ENCODE measurements at places on chromosomes 7 and 10. TPM values are rescaled to one million over a fixed set of nuclear protein-coding genes. Genes with fewer than 3 reads are reported as not detected.

- DNase-seq, result peak; percentile 4
- no peaks in the 10 kb centered on the region for H3K4me1 ChIP-seq
- H3K27me3 ChIP-seq, result no peaks in the 10 kb centered on the region
Measured at GRCh38 chr7:30789334-30789711, 18.1 kb downstream of the MINDY4 start.

NRF1 gene
- total RNA-seq, result 6.7 TPM

RBP4 gene
- 19.3 TPM for total RNA-seq

TRIL gene
- not detected for total RNA-seq

- peak overlapping the region; percentile 68 for H3K27ac ChIP-seq
- H3K4me3 ChIP-seq, result no peak overlapping the region
- peaks cover 37% of the 10 kb centered on the region for H3K36me3 ChIP-seq
- DNase-seq, result no peak
Measured at GRCh38 chr10:74056050-74056818, 58.3 kb downstream of the VCL start.

NUDCD3 gene
- total RNA-seq, result 34.4 TPM
